ENCODE measurements at places on chromosomes 3 and 15. TPM values are rescaled to one million over a fixed set of nuclear protein-coding genes. Genes with fewer than 3 reads are reported as not detected.

- no peaks in the 10 kb centered on the region for H3K4me1 ChIP-seq
- DNase-seq = no peak
- no peaks in the 10 kb centered on the region for H3K36me3 ChIP-seq
- H3K27ac ChIP-seq = no peak overlapping the region
Observed at GRCh38 chr3:54056521-54056920, 65.8 kb upstream of the CACNA2D3 start.

GRCh38 chr15:68234060-68234459 lies 4.5 kb upstream of the CLN6 start:
- H3K27me3 ChIP-seq = no peaks in the 10 kb centered on the region
- H3K27ac ChIP-seq = no peak overlapping the region
- no peak overlapping the region for H3K4me3 ChIP-seq
- H3K4me1 ChIP-seq = peaks cover 6% of the 10 kb centered on the region

DNA sequence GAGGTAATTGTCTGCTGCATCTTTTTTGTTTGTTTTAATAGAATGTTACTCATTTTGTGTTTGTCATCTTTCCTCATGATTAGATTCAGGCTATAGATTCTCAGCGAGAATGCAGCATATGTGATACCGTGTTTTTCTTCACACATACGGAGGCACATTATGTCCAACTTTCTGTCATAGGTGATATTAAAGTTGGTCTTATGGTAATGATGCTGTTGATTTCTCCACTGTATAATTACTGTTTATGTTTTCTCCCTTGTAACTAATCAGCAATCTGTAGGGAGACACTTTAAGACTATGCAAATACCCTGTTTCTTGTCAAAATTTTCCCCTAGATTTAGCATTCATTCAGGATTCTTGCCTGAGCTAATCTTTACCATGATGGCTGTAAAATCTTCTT lies 87.6 kb downstream of the CLDN1 start:
- H3K36me3 ChIP-seq = no peaks in the 10 kb centered on the region
- DNase-seq = no peak
- no peak overlapping the region for H3K27ac ChIP-seq
- no peaks in the 10 kb centered on the region for H3K4me1 ChIP-seq

GRCh38 chr3:194577986-194578905 lies 55.0 kb downstream of the TMEM44 start:
- DNase-seq = peak; percentile 78
- H3K4me1 ChIP-seq = peaks cover 31% of the 10 kb centered on the region
- H3K4me3 ChIP-seq = no peak overlapping the region
- H3K27me3 ChIP-seq = no peaks in the 10 kb centered on the region

GRCh38 chr3:102394517-102394916 lies 40.3 kb upstream of the ZPLD1 start:
- no peaks in the 10 kb centered on the region for H3K27me3 ChIP-seq
- no peaks in the 10 kb centered on the region for H3K36me3 ChIP-seq
- no peak overlapping the region for H3K4me3 ChIP-seq
- no peak for DNase-seq

- no peak overlapping the region for H3K4me3 ChIP-seq
Observed at GRCh38 chr15:78280319-78281072, 16.1 kb downstream of the DNAJA4 start.

DNA sequence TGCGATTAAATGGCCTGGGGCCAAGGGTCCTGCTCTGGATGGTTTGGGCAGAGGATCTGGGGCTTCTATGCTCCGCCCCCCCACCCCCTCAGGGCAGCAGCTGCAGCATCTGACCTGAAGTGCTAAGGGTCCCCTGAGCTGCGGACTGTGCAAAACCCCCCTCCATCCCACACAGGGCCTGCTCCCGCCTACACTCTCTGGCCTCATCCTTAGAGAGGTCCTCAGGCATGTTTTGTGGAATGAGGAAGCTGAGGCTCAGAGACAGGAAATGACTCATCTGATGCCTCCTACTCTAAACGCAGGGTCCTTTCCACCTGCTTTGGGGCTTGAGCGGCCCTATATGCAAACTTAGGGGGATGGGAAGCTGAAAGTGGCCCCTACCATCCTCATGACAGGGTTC lies 59.5 kb upstream of the CTSH start:
- H3K4me1 ChIP-seq = peaks cover 14% of the 10 kb centered on the region
- no peak for DNase-seq
- H3K27me3 ChIP-seq = no peaks in the 10 kb centered on the region

GRCh38 chr15:41438206-41438605 lies 21.3 kb downstream of the RTF1 start:
- H3K4me1 ChIP-seq = no peaks in the 10 kb centered on the region
- 0 out of 2 replicates have a peak, but pooled peaks cover 2% of the 10 kb centered on the region for H3K36me3 ChIP-seq
- no peaks in the 10 kb centered on the region for H3K27me3 ChIP-seq
- no peak for DNase-seq

DNA sequence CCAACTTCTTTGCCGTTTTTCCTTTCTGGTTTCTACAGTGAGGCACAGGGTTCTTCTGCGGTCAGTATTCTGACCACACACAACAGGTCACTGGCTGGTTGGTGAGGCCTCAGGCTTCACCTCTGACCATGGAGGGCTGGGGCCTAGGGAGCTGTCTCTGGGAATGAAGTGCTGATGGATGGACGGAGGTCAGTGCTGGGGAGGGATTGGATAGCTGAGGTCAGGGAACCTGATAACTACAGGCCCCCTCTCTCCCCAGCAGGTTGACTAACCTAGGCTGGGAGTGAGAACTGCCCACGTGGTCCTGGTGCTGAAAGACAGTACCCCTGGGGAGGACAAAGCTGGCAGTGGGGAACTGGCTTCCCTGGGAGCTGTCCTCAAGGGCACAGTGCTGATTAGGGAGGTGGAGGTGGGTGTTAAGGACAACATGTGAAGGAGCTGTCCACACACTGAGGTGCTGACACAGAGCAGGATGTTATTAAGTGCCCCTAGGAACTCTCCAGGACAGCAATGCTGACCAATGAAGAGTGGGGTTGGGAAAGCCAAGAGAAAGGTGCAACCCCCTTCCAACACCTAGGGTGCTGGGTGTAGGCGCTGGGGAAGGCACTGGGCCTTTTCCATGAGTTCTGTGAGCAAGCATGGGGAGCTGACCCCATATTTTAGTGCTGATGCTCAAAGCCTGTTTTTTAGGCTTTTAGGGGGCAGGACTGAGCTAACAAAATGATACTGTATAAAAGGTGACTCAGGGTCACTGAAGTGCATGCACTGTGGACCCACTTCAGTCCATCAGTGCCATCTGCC lies 45.2 kb downstream of the ATP2B2 start:
- DNase-seq = no peak
- H3K27ac ChIP-seq = no peak overlapping the region
- no peaks in the 10 kb centered on the region for H3K36me3 ChIP-seq
- no peaks in the 10 kb centered on the region for H3K4me1 ChIP-seq
- H3K4me3 ChIP-seq = no peak overlapping the region

GRCh38 chr3:63482341-63482740 lies 170.1 kb upstream of the SNTN start:
- H3K4me1 ChIP-seq = no peaks in the 10 kb centered on the region
- H3K4me3 ChIP-seq = no peak overlapping the region
- H3K27me3 ChIP-seq = no peaks in the 10 kb centered on the region
- DNase-seq = no peak
- no peaks in the 10 kb centered on the region for H3K36me3 ChIP-seq

CACNA2D3 gene
- total RNA-seq = 0.41 TPM

WDR53 gene
- 18.6 TPM for total RNA-seq

GPR87 gene
- total RNA-seq = not detected

THSD4 gene
- 65.4 TPM for total RNA-seq

CCNB2 gene
- total RNA-seq = 67.6 TPM
